ENCODE measurements at places on chromosomes 7 and 10. TPM values are rescaled to one million over a fixed set of nuclear protein-coding genes. Genes with fewer than 3 reads are reported as not detected.
A peak's percentile ranks its signal among the peaks of the same experiment; 100 is the strongest.

The RAMP3 gene
- 5.1 TPM for polyA plus RNA-seq

GRCh38 chr10:125548356-125548755 lies 134.6 kb downstream of the TEX36 start:
- no peak for DNase-seq

GRCh38 chr10:110370006-110370405 lies 65.3 kb upstream of the SMNDC1 start:
- no peak for DNase-seq

DNA sequence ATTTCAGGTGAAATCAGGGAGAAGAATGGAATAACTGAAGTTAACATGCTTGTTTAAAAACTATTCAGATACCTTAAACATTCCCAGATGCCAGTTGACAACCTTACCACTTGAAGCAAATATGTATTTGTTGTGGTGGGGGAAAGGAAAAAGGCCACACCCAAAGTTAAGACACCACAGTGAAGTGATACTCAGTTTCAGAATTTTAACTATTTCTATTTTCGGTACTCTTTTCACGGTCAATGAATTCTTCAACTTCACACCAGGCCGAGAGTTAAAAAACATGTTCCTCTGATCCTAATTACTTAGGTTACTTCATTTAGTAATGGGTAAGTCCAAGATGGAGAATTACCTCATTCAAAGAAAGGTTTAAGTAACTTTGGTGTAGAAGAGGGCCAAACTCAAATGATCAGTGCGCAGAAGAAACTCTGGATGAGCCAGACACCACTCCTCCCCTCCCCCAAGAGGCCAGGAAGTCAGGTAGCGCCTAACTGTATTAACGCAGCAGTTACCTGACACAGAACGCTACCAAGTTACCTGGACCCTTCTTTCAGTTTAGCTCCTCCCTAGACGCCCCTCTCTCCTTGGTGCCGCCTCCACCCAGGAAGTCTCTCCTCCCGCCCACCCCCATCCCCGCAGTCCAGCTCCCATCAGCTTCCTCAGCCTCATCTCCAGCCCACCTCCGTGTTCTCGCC lies 700 bp downstream of the MTPN start:
- no peak for DNase-seq

- DNase-seq: no peak
Observed at GRCh38 chr10:28798428-28798955, 121.2 kb downstream of the BAMBI start.

DNA sequence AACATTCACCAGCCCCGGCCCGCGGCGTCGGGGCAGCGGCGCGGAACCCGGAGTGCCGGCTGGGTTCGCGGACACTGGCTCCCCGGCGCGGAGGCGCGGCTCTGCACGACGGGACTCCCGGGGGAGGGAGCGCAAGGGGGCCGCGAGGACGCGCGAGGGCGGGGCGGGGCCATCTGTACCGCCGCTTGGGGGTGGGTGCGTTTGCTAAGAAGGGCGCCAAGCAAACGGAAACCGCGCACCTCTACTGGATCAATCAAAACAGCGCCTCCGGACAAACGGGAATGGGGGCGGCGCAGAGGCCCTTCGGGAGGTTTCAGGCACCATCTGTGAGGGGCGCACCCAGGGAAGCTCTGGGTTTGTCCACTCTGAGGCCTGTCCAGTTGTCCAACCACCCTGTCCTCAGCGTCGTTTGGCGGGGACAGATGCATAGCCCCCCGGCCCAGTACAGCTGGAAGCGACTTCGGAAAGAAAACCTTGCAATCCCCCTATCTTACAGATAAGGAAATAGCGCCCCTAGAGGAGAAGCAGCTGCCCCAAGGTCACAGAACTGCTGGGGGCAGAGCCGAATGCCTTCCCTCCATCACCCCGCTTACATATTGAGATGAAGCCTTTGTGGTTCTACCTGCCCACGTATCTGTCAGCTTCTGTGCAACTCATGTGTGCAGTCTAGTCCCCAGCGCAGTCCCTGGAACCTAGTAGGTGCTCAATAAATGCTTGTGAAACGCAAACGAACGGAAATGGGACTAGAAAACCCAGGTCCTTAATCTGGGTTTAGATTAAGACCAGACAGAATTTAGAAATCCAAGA lies 10.7 kb upstream of the SLIT1 start:
- DNase-seq: peak; percentile 38

GRCh38 chr7:90411510-90411909 lies 8.2 kb downstream of the CLDN12 start:
- DNase-seq: no peak

DNA sequence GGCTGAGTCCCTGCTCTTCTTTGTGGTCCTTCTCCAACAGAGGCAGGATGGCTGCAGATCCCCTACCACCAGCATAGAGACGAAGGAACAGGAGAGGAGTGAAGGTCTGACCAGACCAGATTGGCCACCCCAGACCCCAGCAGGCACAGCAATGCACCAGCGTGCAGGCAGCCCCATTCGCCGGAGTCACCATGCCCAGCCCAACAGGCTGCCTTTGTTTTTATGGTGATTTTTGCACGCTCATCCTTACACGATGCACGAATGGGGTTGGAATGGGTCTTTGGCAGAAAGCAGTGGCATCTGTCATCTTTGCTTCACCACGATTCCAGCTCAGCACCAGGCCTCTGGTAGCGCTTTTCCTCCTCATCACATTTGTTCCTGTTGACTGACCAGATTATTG lies 427.6 kb downstream of the INHBA start:
- DNase-seq: no peak

Data from large intestine (tissue), 12 donors.